SHP77 treated with DMSO at 0.1 percent for 48 hours (cell line): ENCODE measurements at places on chromosomes 3 and 15.

DNA sequence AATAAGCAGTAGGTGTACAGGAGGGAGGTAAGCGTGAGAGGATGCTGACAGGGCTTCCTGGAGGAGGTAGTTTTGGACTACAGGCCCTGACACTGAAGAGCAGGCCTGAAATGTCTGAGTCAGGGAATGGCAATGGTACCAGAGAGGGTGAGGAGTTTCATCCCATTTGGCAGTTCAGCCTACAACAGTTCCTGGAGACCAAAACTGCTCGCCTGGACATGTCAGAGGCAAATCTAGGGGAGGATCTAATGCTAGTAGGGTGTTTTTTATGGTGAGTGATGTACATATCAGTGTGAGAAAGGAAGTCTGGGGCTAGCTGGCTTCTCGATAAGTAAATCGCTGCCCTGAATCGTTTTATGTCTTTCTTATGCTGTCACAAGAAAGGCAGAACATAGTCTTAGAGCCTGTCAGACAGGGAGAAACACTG is 13.8 kb upstream of the TNFSF10 start:
- no peak for DNase-seq

GRCh38 chr3:170137986-170138385 is 43.5 kb downstream of the PHC3 start:
- no peak for DNase-seq

DNA sequence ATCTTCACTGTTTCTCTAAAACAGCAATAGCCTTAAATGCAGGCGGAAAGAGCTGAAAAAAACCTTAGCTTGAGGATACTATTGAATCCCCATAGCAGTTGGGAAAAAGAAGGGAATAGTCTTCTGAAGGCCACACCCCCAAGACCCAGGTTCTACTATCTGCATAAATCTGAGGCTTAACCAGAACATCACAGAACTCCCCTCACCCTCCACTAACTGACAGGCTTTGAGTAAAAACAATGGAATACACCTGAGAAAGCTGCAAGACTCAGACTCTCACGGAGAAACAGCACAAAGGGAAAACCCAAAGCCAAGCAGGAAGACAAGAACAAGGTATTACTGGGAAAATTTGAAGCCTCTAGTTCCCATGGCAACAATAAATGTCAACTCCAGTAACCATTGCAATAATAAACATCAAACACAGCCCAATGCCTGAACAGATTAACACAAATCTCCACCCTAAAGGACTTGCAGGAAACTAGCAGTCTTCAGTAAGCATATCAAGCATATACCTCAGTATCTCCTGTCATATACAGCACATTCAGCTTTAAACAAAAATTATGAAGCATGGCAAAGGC is 56.4 kb downstream of the TMCC1 start:
- no peak for DNase-seq

GRCh38 chr15:69854521-69855181 is 243.1 kb downstream of the TLE3 start:
- no peak for DNase-seq

GRCh38 chr3:100665230-100665629 is 44.1 kb upstream of the TFG start:
- no peak for DNase-seq

DNA sequence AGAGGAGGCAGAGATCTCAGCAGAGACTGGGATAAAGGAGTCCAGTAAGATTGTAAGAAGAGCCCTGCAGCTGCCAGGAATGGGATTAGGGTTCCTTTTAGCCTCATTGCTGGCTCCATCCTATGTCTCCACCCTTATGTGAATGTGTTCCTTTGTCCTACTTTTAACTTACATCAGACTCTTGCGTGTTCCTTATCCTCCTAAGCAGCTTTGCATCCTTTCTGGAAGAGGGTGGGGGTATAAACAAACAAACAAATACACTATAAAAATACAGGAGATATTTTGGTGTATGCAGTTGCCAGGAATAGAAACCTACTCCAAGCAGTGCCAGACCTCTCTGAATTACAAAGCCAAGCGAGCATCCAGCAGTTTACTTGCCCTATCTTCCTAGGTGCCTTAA is 194.7 kb downstream of the ADAMTS9 start:
- no peak for DNase-seq

DNA sequence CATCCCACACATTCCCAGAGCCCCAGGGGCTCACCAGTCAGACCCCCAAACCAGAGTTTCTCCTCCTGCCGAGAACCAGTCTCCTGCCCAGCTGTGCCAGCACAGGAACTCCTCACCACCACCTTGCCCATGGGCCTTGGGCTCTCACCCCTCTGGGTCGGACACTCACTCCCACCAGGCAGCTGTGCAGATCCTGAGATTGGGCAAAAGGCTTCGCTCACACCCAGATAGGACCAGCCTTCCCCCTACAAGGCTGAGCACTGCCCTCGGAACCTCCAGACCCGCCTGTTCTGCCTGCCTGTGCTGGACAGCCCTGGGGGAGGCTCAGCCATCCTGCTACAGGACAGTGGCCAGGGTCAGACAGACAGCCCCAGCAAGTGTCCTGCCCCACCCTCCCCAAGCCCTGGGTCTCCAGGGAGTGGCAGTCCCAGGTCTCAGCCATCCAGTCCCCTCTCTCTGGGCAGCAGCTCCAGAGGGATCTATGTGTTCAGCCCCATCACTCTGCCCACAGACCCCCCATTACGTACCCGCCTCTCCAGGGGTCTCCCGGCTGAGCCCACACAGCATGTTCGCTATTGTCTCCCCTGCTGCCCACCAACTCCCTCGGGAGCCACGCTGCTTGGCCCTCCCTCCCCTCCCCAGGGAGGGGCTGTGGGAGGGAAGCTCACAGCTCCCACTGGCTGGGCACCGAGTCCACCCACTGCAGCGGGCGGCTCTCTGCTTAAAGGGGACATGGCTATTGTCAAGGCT is at the start of gene GRIP2:
GRIP2 (minus strand) TSS at position 601 of the 750 bp plus-strand sequence; CDS start at position 567, 34 bp downstream.
- DNase-seq, result no peak

GRCh38 chr3:49701388-49702077 is 12.2 kb downstream of the RNF123 start:
- no peak for DNase-seq

DNA sequence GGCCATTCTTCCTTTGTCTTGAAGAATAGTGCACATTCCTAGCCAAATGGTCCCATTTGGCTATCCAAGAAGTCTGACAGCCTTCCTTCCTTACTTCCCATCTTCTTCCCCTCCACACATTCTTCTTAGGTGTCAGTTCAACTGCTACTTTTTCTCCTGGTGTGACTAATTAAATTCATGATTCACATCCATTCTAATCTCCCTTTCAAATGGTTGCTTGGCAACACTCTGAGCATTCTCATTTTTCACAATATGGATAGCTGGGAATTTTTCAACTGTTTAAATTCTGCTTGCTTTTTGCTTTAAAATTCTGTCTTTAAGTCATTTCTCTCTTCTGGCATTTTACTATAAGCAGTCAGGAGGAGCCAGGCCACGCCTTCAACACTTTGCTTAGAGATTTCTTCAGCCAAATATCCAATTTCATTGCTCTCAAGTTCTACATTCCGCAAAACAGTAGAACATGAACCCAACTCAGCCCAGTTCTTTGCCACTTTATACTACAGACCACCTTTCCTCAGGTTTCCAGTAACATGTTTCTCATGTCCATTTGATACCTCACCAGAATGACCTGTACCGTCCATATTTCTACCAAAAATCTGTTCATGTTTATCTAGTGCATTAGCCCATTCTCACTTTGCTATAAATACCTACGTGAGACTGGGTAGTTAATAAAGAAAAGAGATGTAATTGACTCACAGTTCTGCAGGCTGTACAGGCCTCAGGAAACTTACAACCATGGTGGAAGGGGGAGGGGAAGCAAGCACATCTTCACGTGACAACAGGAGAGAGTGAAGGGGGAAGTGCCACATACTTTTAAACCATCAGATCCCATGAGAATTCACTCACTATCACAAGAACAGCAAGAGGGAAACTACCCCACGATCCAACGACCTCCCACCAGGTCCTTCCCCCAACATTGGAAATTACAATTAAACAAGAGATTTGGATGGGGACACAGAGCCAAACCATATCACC is 31.9 kb upstream of the MCF2L2 start:
- no peak for DNase-seq

- DNase-seq, result no peak
Observed at GRCh38 chr15:43209059-43209824, 11.6 kb downstream of the EPB42 start.
